ENCODE measurements at places on chromosomes 5 and 9. TPM values are rescaled to one million over a fixed set of nuclear protein-coding genes. Genes with fewer than 3 reads are reported as not detected.

GRCh38 chr5:926417-927171 is 33.9 kb downstream of the TRIP13 start:
- peak; percentile 3 for DNase-seq

DNA sequence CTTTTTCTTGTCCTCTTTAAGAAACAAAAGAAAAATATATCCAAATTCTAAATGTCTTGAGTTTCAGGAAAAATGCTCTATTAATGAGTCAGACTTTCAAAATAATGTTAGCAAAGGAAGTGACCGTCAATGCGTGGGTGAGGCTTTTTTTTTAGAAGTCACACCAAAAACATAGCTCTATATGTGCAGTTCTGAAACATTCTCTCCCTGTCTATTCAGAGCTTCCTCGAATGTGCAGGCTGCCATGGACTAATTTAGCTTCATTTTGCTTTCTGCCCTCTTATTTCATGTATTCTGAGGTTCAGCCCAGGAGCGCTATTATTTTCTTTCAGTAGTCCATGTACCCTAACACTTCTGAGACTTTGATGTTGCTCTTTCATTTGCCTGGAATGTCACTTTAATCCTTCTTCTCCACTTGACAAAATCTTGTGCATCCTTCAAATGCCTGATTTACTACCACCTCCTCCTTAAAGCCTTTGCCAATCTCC is 72.5 kb upstream of the RASA1 start:
- DNase-seq: peak; percentile 77

DNA sequence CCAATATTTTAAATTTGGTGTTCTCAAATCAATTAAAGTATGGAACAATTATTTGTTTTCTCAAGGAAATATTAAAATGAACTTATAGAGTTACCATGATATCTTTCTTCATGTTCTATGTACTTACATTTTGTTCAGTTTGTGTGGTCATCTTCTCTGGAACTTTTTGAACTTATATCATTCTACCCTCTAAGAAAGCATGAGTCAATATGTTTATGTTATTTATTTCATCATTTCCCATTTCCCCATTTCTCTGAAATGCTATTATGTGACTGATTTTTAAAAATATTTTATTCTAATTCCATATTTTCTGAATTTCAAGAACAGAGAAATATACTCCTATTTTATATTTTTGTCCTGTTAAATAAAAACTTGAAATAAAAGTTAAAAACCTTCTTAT is 123.5 kb upstream of the ACOT12 start:
- DNase-seq: peak; percentile 20

GRCh38 chr5:57504357-57504756 is 21.7 kb upstream of the ACTBL2 start:
- DNase-seq: peak; percentile 85

GRCh38 chr5:98794414-98795080 is 21.1 kb downstream of the RGMB start:
- no peak for DNase-seq

TRPM3 gene
- total RNA-seq: not detected

Measured in bronchial epithelial cell (primary cell).